ENCODE measurements at places on chromosomes 5 and 9.

- DNase-seq, result no peak
Measured at GRCh38 chr5:181204826-181205760, at the start of gene TRIM7. Gene TRIM7, minus strand, starts transcription at chr5:181205196. Its CDS starts 86 bp downstream, at chr5:181205110.

DNA sequence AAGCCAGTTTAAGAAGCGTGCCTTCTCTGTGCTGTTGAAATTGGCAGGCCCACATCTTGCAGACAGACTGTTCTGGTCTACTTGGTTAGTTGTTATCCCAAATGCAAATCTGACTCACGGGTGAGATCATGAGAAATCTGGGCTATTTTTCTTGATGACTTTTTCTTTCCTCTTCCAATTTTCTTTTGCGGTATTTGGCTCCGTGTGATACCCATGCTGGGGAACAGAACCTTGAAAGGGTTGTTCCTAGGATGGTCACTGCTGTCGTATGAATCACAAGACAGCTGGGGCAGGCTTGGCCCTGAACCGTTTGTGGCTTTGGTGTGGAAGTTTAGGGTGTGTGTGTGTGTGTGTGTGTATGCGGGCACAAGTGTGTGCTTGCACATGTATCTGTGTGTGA is 24.6 kb downstream of the PDZD2 start:
- no peak for DNase-seq

DNA sequence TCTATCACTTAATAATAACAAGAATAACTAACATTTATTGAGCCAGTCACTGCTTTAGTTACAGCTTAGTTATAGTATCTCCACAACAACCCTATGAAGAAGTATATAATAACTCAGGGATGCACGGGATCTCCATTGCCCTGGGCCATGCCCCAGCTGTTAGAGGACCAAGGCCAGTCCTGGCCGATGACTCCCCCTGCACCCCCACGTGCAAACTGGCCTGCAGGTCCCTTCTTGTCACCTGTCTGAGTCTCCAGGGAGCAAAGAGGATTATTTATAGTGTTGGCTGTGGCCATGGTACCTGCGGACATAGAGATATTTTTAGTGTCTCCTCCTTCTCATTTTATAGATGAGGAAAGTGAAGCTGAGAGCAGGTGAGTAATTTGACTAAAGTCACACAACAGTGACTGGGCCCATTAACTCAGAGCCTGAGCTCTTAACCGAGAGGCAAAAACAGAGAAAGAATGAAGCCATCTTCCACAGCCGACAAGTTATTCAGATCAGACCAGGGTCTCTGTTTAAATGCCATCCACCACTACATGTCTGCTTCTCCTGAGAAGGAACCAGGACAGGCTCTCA is 94.4 kb downstream of the TMEM215 start:
- no peak for DNase-seq

DNA sequence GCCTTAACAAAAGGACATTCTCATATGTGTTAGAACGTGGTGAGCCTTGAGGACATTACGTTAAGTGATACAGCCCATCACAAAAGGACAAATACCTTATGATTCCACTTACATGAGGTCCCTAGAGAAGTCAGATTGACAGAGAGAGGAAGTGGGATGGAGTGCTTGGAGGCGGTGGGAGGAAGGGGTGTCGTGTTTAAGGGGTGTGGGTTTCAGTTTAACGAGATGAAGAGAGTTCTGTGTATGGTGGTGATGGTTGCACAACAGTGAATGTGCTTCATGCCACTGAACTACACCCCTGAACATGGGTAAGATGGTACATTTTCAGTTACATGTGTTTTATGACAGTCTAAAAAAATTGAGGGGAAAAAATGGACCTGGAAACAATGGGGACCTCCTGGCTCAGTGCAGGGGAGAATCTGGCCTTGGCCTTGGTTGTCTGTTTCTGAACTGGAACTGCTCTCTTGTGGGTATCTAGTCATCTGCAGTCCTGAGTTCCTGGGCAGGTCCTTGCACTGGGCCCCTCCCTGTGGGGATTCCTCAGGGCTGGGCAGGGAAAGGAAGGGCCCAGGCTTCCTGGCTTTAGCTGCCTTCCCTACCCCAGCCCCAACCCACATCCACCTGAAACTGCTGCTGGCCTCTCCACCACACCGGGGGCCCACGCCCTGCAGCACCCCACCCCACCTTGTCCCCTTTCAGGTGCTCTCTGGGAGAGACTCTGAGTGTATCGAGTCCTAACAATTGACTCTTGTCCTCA is 17.8 kb downstream of the LRRC8A start:
- DNase-seq, result no peak

Data from left forelimb (tissue), 1 donor.